ENCODE measurements at places on chromosomes 4 and X. TPM values are rescaled to one million over a fixed set of nuclear protein-coding genes. Genes with fewer than 3 reads are reported as not detected.

DNA sequence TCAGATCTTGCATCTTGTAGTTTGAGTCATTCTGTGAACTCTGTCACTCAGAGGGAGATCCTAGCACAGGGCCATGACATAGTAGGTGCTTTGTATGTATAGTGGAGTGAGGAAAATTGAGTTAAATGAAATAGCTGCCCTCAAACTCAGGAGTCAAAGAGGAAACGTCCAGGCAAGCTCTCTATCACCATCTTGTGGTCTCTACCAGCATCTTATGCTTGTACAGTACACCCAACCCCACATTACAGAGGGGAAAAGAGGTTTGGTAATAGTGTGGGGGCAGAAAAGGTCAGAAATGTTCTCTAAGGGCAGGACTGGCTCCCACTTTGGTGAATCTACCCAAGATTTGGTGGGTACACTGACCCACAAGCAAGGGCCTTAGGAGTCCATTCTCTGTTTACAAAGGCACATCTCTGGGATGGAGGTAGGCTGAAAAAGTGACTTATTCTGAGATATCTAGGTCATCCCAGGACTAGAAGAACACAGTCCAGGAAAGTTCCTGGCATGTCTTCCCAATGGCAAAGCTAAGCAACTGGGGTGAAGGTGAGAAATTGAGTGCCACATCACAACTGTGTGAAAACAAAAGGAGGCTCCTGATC lies 131.8 kb downstream of the OR13H1 start:
- no peaks in the 10 kb centered on the region for H3K4me1 ChIP-seq
- no peak for DNase-seq
- no peak overlapping the region for H3K4me3 ChIP-seq
- H3K36me3 ChIP-seq, result no peaks in the 10 kb centered on the region

DNA sequence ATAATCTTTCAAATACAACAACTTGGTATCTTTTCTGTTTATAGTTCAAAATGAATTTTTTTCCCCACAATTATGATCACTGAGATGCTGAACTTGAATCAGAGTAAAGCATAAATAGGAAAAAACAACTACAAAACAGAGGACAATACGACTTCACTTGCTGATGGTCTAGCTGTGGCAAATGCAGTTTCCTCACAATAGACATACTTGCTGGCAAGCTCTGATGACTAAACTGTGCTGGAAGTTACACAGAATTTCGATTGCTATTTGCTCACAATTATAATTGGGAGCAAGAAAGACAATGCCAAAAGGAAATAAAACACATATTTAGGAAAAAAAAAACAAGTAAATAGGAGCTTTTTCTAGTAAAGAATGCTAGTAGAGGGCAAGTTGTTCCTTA lies 14.7 kb downstream of the VEGFC start:
- no peaks in the 10 kb centered on the region for H3K36me3 ChIP-seq
- no peaks in the 10 kb centered on the region for H3K4me1 ChIP-seq
- H3K4me3 ChIP-seq, result no peak overlapping the region
- no peaks in the 10 kb centered on the region for H3K27me3 ChIP-seq

- no peaks in the 10 kb centered on the region for H3K27me3 ChIP-seq
- no peak for DNase-seq
- H3K36me3 ChIP-seq, result no peaks in the 10 kb centered on the region
- H3K27ac ChIP-seq, result no peak overlapping the region
- no peaks in the 10 kb centered on the region for H3K4me1 ChIP-seq
Observed at GRCh38 chr4:124445071-124445470, 267.5 kb downstream of the ANKRD50 start.

DNA sequence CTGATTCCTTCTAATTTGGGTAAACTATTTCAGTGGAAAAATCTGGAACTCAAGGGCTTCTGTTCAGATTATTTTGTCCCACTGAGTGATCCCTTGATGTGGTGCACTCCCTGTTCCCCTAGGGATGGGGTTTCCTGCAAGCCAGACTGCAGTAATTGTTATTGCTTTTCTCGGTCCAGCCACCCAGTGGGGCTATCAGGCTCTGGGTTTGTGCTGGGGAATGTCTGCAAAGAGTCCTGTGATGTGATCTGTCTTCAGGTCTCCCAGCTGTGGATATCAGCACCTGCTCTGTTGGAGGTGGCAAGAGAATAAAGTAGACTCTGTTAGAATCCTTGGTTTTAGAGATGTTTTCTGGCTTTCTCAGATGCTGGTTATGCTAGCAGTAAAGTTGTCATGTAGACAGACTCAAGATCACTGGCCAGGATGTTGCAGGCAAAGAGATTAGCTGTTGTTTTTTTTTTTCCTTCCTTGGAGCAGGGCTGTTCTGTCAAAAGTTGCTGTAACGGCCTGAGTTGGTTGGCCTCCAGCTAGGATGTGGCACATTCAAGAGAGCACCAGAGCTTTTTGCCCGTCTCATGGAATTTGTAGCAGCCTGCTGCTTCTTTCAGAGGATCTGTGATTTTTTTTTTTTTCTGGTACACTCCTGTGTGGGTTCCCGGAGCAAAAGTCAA lies 1314.0 kb downstream of the PCDH19 start:
- no peak overlapping the region for H3K27ac ChIP-seq
- H3K4me1 ChIP-seq, result no peaks in the 10 kb centered on the region
- no peaks in the 10 kb centered on the region for H3K27me3 ChIP-seq
- H3K36me3 ChIP-seq, result no peaks in the 10 kb centered on the region
- DNase-seq, result no peak

DNA sequence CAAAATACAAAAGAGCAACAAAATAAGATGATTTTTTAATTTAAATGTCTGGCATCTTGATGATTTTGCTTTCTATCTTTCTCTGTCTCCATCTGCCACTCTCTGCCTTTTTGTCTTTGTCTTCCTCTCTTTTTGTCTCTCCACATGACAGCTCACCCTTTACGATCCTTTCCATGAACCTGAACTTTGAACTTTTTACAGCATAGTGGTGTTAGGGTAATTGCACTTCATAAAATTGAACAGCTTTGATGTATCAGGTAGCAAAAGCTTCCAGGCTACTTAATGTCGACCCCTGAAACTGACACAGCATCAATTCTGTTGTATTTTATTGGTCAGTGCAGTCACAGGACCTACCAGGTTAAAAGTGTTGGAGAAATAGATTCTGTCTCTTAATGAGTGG lies 1517.0 kb downstream of the ADGRL3 start:
- no peaks in the 10 kb centered on the region for H3K4me1 ChIP-seq
- no peak overlapping the region for H3K4me3 ChIP-seq
- no peak for DNase-seq
- H3K36me3 ChIP-seq, result no peaks in the 10 kb centered on the region

ARSJ gene
- total RNA-seq, result 5.4 TPM

SLITRK2 gene
- total RNA-seq, result 0.37 TPM
